ENCODE measurements at places on chromosomes 16 and 17.

- DNase-seq = no peak
Measured at GRCh38 chr16:4347765-4348509, 3.2 kb downstream of the PAM16 start.

DNA sequence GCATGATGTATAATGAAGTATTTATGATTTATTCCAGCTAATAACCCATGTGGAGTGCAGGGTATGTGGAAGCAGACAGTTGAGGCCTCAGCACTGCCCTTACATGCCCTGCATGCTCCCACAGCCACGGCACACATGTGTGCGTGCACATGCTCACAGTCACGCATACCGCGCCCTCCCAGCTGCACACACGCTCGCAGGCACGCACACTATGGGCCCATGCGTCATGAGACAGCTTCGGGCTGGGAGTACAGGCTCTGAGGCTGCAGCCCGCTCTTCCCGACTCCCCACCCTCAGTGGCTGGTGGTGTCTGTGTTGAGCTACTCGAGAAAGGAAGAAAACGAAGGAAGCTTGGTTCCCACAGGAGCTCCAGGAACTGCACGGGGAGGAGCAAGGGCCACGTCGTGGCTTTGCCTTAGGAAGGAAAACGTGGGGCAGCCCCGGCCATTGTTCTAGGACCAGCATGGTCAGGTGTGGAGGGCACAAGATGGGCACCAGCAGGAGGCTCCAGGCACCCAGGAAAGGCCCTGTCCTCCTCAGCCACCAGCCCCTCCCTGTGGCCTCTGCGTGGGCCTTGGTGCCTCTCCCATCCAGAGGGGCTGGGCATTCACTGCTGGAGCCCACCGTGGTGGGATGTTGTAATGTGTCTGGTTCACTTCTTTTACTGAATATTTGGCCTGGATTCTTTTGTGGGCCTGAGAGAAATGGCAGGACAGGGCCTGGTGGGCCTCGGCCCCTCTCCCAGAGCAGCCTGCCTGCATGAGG is 27.5 kb upstream of the CDH15 start:
- no peak for DNase-seq

GRCh38 chr17:36978810-36979564 is 30.2 kb downstream of the AATF start:
- DNase-seq = no peak

DNA sequence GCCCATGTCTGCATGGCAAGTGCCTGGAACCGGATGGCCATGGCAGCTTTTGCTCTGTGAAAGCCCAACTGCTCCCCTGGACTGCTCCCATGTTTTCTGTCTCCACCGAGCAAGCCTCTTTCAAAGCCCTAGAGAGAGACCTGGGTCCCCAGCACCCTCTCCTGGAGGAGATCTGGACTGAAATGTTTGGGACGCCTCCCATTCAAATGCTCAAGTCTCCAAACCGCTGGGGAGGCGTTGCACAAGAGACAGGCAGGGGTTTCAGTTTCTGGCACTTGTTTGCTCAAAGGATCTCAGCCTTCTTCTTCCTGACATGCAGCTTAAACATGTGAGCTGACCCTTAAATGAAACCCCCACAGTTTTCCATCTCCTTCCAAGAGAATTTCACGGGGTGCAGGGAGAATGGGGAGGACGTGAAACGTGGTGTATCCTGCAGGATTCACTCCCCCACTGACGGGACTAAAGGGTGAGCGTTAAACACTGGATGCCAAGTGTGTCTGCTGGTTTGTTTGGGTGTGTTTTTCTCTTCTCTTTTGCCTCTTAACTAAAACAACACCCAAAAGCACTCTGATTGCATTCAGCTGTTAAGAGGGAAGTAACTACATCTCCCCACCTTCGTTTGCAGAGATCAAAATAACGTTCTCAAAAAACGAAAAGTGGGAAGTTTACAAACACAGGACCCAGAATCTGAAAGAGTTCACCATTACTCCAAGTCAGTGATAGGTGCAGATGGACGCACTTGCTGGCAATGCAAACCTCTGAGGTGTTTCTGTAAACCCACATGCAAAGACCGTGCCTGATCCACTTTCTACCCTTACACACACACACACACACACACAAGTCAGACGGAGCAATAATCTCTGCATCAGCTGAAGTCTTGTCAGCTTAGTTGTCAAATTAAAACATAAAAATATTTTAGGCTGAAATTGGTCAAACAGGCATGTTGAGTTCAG is 256.9 kb downstream of the C16orf95 start:
- peak; percentile 51 for DNase-seq

DNA sequence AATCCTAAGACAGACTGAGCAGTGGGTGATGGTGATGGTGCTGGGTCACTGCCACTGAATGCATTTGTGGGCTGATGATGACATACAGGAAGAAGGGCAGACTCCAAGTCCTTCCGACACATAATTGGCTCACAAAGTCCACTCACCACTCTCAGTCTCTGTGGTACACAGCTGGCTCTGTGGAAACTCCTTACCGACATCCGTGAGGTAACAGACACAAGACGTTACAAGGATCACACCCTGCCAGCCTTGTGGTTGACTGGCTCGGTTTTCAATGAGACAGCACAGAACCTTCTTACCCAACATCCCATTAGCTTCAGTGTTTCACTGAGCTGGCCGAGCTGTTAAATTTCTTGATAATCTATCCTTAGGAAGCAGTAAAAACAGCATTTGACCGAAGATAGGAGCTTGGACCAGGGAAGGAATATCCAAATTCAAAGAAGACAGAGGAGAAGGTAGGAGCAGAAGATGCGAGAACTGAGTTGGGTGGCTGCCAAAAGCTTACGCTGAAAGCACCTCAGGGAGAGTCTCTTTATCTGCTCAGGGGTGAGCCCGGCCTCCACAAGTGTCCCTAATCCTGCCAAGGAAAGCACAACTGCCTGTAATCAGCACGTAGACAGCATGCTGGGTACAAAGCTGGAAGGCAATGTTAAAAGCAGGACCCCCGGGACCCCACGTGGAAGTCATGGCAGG is 5.5 kb upstream of the MXRA7 start:
- DNase-seq = no peak
